Cortex of kidney (tissue), 1 donor: ENCODE measurements at places on chromosomes 6 and 20.

DNA sequence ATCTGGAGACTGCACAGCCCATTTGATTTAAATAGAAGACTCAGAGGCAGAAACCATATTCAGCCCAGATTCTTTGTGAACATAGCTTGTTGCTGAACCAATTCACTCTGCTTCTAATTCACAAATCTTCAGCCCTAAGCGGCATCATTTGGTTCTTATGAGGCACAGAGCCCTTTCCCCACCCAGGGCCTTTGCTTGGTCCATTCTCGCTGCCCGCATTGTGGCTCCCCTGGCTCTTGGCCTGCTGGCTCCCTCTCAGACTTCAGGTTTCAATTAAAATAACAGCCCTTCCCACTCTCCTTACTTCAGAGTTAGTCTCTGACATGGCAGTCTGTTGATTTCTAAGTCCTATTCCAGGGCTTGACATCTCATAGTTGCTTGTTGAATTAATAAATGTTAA, 9.4 kb upstream of the TMEM14A start:
- DNase-seq = no peak

- no peak for DNase-seq
These were observed 62.6 kb upstream of the SIRPG start for GRCh38 chr20:1720226-1720625.

GRCh38 chr6:63783096-63783495, 147.5 kb downstream of the PHF3 start:
- no peak for DNase-seq

DNA sequence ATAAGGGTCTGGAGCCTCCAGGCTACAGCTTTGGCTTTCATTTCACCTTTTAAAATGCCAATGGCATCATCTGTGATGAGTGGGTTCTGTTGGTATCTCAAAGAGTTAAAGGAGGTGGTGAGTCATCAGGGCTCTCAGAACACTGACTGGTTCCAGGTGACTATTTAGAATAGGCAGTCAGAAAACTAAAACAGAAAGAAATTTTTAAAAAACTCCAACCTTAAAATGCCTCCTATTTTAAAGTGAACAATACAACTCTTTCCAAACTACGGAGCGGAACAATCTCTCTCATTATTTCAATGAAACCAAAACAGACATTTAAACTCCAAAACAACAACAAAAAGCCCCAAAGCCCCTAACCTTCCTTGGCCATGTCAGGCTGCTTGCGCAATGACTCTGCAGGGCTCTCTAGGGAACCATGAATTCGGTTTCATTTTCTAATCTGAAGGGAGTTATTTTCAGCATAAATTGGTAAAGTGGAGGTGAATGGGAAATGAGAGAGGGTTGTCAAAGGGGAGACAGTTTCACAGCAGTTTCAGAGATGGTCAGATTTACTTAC, 194.9 kb downstream of the KIF6 start:
- DNase-seq = no peak

GRCh38 chr6:24991810-24992467, 56.2 kb upstream of the RIPOR2 start:
- no peak for DNase-seq

GRCh38 chr6:17741507-17741906, 34.8 kb upstream of the NUP153 start:
- no peak for DNase-seq
